ENCODE measurements at places on chromosomes 16 and 17.

- no peak for DNase-seq
These were observed 34.8 kb downstream of the SYCE1L start for GRCh38 chr16:77233799-77234519.

GRCh38 chr17:57962279-57963148 lies 7.3 kb upstream of the CUEDC1 start:
- DNase-seq = no peak

- DNase-seq = peak; percentile 1
These were observed 244.0 kb downstream of the TMEM114 start for GRCh38 chr16:8346294-8346693.

DNA sequence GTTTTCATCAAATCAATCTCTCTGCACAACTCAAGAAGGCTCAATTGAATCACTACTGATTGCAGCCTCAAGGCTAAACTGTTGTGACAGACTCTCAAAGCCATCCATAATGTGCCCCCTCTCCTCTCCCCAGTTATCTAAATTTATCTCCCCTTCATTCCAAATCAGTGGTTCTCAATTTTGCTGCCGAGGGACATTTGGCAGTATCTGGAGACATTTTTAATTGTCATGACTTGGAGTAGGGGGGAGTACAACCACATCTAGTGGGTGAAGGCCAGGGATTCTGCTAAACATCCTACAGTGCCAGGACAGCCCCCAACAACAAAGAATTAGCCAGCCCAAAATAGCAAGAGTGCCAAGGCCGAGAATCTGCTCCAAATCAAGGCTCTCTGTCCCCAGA lies 9.1 kb downstream of the USP31 start:
- DNase-seq = no peak

- peak; percentile 75 for DNase-seq
These were observed 10.5 kb downstream of the PIK3R6 start for GRCh38 chr17:8856869-8857575.

GRCh38 chr17:37231887-37232286 lies 143.9 kb upstream of the C17orf78 start:
- DNase-seq = no peak

- peak; percentile 61 for DNase-seq
These were observed 119.1 kb downstream of the FTO start for GRCh38 chr16:53822936-53823529.

GRCh38 chr16:54123766-54124165 lies 162.8 kb downstream of the IRX3 start:
- no peak for DNase-seq

- peak; percentile 25 for DNase-seq
These were observed 1.3 kb downstream of the C17orf67 start for GRCh38 chr17:56832446-56832845.

DNA sequence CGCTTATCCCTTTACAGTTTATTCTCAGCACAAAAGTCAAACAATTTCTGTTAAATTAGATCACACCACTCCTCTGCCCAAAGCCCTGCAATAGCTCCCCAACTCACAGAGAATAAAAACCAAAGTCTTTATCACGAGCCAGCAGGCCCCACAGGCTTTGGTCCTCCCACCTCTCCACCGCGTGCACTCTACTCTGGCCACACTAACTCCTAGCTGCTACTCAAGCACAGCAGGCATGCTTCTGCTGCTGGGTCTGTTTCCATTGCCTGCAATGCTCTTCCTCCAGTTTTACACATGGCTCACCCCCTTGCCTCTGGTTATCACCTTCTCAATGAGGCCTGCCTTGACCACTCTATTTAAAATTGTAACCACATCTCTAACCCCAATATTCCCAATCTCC lies 27.6 kb downstream of the HELZ start:
- DNase-seq = no peak

GRCh38 chr17:55794725-55795482 lies 44.1 kb downstream of the PCTP start:
- DNase-seq = no peak

GRCh38 chr16:24522751-24523150 lies 16.6 kb upstream of the RBBP6 start:
- no peak for DNase-seq

DNA sequence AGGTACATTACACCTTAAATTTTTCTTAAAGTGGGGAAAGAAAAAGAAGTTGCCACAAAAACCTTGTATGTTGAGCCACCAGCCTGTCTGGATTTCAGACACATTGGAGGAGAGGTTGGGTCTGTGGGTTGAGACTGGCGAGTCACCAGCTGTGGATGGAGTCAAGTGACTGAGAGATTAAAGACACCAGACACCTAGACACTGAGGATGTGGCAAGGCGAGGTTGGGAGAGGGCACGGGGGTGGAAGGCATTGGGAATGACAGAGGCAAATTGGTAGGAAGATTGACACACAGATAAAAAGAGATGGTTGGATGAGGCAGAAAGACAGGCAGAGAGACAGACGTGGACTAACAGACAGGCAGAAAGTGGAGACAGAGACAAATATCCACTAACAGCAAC lies 49.6 kb downstream of the KCNJ12 start:
- no peak for DNase-seq

GRCh38 chr16:59697236-59697635 lies 963.1 kb upstream of the GOT2 start:
- DNase-seq = no peak

DNA sequence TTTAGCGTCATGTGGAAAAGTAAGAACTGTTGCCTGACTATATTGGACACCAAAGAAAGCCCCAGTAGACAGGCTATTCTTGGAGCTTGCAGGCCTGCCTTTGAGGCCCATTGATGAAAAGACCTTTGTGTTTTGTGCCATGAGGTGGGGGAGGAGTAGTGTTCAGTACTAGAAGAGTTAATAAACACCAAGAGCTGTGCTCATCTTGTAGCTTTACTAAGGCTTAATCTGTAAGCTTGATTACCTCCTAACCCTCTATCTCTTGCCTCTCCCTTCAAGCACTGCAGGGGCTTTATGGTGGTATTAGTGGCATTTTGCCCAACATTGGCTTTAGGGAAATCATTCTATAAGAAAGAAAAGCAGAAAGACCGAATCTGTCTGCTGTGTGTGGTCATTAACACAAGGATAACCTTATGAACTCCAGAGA lies 220.2 kb upstream of the TBX2 start:
- DNase-seq = no peak

GRCh38 chr16:69669577-69669976 lies 56.8 kb downstream of the NQO1 start:
- DNase-seq = no peak

DNA sequence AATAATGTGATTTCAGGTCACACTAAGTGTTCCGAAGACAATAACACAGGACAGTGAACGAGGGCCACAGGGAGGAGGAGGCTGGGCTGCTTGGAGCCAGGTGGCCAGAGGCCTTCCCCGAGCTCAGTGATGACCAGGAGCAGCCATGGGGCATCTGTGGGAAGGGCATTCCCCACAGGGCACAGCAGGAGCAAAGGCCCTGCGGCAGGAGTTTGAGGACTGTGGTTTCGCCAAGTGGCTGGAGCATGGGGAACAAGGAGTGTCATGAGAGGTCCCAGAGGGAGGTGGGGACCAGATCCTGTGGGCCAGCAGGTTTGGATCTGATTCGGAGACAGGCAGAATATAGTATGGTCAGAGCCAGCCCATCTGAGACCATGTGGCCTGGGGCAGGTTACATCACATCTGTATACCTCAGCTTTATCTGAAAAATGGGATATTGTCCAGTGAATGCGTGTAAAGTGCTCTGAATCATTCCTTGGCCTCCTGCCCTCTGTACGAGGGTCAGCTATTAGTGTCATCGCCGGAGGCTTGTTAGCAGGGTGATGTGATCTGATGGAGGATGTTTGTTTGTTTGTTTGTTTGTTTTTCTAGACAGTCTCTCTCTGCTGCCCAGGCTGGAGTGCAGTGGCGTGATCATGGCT lies 176.8 kb downstream of the KATNIP start:
- DNase-seq = no peak

DNA sequence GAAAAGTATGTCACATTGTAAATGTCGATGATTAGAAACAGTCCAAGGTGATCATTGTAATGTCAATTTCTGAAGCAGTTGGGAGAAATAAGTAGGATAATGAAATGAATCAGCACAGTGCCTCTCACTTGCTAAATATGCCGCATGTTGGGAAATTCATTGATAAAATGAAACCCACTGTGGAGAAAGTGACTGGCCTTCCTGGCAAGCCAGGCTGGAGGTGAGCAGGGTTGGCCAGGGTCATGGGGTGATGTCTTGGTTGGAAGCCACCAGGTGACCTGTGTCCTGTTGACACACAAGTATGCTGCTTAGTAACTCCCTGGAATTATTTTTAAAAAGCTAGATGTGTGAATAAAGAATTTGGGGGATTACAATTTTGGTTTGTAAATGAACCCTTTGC lies 14.9 kb upstream of the WNT9B start:
- DNase-seq = no peak

GRCh38 chr17:12866244-12866643 lies 76.9 kb downstream of the ARHGAP44 start:
- peak; percentile 32 for DNase-seq

DNA sequence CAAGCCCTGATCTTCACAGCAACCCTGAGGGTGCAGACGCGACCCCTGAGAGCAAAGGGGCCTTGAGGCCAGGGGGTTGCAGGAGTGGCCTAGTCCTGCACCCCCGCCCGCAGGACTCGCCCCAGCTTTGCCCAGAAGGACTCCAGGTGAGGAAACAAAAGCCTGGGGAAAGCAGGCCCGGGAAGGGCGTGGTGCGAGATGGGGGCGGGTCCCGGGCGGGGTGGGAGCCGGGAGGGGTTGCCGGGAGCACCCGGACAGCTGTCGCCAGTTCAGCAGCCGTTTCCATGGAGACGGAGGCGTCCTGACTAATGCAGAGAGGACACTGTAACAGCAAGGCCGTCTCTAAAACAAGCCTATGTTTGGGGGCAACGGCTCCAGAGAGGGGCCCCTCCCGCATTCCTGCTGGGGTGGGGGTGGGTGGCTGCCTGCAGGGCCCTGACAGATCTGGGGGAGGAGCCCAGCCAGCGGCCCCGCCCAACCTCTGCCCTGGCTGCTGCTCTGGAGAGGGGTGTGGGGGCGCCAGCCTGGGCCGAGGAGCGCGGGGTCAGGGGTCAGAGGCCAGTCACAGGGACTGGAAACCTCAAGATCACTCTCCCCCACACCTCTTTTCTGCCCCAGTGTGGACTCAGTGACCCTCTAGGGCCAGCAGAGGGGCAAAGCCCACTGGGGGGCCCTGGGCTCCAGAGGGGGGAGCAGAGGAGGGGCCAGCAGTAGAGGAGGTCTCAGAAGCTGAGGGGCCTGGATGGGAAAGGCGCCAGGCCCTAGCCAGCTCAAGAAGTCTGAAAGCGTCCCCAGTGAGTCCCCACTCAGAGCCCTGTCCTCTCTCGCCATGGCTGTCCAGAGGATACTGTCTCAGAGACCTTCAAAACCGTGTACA lies 3.1 kb upstream of the TPPP3 start:
- peak; percentile 36 for DNase-seq

- no peak for DNase-seq
These were observed 47.2 kb downstream of the GPRC5B start for GRCh38 chr16:19837331-19837980.

GRCh38 chr17:4490637-4491061 lies 8.0 kb upstream of the SPNS2 start:
- DNase-seq = no peak

- DNase-seq = no peak
These were observed 117.9 kb downstream of the CPPED1 start for GRCh38 chr16:12685806-12686205.

DNA sequence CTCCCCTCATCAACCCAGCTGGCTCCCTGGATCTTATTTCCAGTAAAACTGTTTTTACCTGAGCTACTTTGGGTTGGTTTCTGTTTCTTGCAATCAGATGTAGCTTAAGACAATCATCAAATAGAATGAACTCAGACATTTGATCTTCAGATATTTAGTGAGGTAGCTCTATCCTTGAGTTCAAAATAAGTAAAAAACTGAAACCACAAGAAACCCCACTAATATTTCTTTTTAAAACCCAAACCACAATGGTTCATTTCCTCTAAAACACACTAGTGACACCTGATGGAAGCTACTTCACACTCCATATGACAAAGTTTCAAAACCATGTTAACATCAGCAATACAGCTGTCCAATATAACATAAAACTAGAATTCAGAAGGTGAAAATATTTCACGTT lies 37.8 kb downstream of the CACNG1 start:
- peak; percentile 64 for DNase-seq

GRCh38 chr17:80544655-80545498 lies at the start of gene RPTOR:
TSS of gene RPTOR (plus strand) at chr17:80544838. CDS start at chr17:80545630, 792 bp downstream.
- peak; percentile 92 for DNase-seq

- no peak for DNase-seq
These were observed 1.5 kb upstream of the PRKCA start for GRCh38 chr17:66300956-66301355.

DNA sequence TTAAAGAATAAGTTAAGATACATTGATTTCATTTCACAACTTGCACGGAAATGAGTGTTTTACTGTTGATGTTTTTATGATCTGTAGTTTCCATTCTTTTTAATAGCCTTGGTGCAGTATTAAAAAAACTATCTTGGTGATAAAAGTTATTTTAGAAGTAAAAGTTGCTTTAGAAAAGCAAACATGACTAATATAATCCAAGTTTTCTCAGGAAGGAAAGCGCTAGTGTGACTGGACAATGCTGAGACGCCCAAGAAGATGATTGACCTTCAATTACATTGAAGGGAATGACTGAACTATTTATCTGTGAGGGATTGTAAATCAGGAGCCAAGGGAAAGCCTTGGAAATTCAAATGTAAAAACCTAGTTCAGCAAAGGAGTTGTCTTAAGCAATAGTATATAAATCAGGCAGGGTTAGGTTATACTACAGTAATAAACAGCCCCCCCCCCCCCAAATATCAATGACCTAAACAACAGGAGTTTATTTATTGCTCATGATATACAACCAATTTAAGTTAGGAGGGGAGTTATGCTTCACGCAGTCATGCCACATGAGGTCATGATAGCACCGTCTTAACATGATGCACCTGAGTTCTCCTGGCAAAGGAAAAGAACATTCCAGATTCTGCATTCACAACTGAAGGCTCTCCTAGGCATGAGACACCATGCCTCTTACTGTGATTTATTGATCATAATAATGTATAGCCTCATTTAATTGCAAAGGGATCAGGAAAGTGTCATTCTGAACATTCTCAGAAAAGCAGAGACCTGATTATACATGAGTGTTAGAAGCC lies 443.8 kb downstream of the CDH13 start:
- no peak for DNase-seq

DNA sequence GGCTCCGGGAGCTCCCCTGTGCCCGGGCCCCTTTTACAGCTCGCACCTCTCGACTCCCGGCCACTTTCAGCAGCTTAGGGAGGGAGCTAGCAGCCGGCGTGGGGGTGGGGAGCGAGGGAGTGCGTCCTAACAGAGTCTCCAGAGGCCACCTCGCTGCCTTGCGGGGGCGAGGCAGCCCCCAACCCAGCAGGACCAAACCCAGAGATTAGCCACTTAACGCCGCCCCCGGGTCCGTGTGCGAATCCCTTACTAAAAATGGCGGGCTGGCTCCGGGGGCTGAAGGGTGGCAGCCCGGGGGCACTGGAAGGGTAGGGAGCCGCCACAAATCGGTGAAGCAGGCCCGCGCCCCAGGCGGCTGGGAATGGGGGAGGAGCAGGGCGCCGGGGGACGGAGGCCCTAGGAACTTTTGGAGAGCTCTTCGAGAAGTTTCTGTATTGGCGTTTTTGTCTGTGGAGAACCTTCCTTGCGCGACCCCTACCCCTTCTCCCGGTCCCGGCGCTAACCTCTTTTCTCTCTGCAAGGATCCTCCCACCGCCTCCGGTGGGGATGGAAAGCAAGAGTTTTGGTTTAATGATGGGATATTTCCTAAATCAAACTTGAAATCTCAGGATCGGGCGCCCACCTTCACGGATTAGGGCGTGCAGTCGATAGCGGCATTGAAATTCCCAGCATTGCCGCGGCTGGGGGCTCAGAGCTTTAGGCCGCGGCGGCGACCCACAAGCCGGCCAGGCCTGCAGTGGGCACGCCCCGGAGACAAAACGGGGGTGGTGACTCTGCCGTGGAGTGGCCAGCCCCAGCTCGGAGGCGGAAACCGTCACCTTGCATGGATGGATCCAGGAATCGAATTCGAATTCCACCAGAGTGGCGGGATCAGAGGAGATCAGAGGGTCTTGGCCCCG lies 793 bp upstream of the IRX3 start:
- DNase-seq = no peak
